ENCODE measurements at places on chromosomes 1 and 21.

DNA sequence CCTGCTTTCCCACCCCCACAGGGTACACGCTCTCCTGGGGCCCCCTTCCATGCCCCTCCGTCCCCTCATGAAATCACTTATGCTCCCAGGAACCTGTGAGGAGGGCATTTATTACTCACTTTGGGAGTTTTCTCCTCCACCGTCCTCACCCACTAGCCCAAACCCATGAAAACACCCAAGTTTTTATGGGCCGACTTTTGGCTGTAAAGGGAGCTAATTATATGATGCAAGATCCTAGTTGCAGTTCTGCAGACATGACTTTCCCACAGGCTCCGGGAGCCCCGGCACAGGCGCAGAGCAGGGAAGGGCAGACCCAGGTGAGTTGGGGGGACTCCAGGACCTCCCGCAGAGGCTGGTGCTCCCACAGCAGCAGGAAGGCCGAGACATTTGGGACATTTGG, 29.7 kb downstream of the EPHA2 start:
- DNase-seq = peak; percentile 6
- H3K4me1 ChIP-seq = no peaks in the 10 kb centered on the region
- no peak overlapping the region for H3K4me3 ChIP-seq
- no peaks in the 10 kb centered on the region for H3K36me3 ChIP-seq
- H3K27me3 ChIP-seq = no peaks in the 10 kb centered on the region
- no peak overlapping the region for H3K27ac ChIP-seq

DNA sequence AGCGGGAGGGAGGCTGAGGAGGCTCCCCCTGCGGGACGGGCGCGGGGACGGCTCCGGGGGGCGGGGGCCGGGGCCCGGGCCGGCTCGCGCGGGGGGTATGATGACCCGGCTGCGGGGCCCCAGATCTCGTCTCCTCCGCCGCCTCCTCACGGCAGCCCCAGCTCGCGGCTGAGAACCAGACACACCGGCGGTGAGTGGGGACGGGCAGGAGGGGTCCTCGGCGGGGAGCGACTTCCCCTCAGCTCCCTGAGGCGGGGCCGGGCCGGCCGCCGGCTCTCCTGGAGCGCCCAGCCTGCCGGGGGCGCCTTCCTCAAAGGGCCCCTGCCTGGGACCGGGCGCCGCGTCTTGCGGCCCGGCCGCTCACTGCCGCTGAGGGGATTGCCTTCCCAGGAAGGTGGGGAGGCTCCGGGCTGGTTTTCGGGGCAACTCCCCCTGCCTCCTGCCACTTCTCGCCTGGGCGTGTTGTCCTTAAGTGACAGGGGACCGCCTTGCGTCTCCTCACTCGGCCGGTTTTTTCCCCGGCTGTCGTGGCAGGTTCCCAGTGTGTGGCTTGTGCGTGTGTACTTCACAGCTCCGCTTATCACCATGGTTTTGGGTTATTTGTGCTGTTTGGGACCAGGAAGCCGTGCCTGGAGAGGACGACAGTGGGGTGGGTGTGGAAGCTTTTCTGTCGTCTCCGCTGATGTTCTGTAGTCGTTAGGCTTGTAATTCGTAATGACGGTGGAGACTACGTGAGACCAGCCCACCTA, 800 bp downstream of the HIPK1 start:
- peaks cover 10% of the 10 kb centered on the region for H3K4me1 ChIP-seq
- no peaks in the 10 kb centered on the region for H3K27me3 ChIP-seq
- H3K36me3 ChIP-seq = no peaks in the 10 kb centered on the region
- peak; percentile 33 for DNase-seq

DNA sequence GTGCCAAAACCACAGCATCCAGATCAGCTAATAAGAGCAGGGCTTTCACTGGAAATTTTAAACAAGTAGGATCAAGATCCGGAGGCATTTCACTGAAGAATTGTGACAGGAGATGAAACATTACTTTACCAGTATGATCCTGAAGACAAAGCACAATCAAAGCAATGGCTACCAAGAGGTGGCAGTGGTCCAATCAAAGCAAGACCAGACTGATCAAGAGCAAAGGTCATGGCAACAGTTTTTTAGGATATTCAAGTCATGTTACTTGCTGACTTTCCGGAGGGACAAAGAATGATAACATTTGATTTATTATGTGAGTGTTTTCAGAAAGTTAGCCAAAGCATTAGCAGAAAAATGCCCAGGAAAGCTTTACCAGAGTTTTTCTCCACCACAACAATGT, 8.2 kb downstream of the ZSWIM5 start:
- DNase-seq = no peak
- H3K4me1 ChIP-seq = no peaks in the 10 kb centered on the region
- H3K27ac ChIP-seq = no peak overlapping the region
- H3K4me3 ChIP-seq = no peak overlapping the region
- H3K36me3 ChIP-seq = no peaks in the 10 kb centered on the region
- no peaks in the 10 kb centered on the region for H3K27me3 ChIP-seq

DNA sequence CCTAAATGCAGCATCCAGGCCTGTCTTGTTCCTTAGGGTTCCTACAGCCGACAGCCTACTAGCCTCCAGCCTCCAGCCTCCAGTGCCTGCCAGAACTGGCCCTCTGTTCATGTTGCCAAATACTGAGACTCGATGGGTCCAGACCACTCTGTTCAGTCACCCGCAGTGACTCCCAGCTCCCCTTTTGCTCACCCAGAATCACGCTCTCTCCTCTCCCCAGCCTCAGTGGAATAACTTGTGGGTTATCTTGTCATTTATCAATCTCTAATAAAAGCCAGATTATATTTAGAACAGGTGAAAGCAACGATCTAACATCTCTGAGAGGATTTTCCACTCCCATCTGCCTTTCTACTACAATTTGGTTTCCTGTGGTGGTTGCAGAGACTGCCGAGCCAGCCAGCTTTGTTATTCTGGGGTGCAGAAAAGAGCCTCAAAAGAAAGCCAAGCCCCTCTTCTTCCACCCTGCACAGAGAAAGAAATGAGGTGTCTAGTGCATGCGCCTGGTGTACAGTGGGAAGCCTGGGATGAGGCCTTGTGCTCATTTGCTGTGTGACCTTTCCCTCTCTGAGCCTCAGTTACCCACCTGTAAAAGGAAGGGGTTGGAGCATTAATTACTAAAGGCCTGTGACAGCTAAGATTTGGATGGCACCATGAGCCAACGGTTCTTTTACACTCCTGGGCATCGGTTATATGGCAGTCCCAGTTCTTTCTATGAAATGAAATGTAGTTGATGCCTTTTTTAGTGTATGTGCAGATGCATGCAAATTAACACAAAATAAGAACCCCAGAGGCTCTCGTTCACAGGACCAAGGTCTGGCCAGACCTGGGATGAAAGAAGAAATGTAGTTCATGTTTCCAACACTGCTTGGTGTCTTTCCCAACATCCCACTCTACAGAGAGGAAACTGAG, 42.9 kb upstream of the ID3 start:
- no peak for DNase-seq
- no peak overlapping the region for H3K4me3 ChIP-seq
- H3K36me3 ChIP-seq = no peaks in the 10 kb centered on the region
- no peaks in the 10 kb centered on the region for H3K4me1 ChIP-seq

DNA sequence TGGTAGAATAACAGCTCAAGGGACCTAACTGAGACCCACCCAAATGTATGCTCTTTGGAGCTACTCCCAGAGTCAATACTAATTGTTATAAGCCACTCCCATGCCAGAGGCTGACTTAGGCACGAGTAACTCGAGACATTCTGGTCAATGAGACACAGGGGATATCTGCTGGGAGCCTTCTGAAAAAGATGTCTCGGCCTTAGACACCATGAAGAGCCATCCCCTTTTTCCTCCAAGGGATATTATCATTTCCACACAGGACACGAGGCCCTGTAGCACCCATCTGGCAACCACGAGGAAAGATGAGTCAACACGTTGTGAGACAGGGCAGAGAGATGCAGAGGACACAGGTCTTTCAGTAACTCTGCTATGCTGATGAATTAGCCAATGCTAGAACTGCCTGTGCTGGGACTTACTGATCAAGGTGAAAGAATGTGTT, 30.7 kb downstream of the ITPKB start:
- H3K27me3 ChIP-seq = no peaks in the 10 kb centered on the region
- H3K36me3 ChIP-seq = no peaks in the 10 kb centered on the region
- H3K4me1 ChIP-seq = peaks cover 5% of the 10 kb centered on the region
- no peak overlapping the region for H3K27ac ChIP-seq

All from ovary (tissue), 10 donors.